ENCODE measurements at places on chromosomes 16 and 17. TPM values are rescaled to one million over a fixed set of nuclear protein-coding genes. Genes with fewer than 3 reads are reported as not detected.

DNA sequence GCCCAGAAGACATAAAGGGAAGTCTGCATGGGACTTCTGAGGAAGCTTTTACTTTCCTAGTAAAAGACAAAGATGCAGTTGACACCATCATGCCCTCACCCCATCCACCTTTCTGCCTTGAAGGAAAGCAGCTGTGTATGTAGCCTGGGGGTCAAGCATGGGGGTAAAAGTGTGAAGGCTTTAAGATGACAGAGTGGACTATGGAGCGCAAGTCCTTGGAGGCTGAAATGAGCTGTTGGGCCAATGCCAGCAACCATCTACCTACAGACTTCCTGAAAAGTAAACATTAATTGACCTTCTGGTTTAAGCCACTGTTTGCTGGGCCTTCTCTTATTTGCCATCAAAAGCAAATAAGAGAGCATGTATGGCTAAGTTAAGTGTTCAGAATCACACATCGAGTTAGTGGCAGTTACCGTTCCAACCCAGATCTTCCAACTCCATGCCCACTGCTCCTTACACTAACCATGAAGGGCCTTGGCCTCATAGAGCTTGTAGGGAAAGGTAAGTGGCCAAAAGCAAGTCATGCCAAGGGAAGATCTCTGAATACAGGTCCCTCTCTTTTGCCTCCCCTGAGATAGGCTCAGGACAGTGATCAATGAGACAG, 30.0 kb downstream of the SLC13A5 start:
- no peak for DNase-seq

DNA sequence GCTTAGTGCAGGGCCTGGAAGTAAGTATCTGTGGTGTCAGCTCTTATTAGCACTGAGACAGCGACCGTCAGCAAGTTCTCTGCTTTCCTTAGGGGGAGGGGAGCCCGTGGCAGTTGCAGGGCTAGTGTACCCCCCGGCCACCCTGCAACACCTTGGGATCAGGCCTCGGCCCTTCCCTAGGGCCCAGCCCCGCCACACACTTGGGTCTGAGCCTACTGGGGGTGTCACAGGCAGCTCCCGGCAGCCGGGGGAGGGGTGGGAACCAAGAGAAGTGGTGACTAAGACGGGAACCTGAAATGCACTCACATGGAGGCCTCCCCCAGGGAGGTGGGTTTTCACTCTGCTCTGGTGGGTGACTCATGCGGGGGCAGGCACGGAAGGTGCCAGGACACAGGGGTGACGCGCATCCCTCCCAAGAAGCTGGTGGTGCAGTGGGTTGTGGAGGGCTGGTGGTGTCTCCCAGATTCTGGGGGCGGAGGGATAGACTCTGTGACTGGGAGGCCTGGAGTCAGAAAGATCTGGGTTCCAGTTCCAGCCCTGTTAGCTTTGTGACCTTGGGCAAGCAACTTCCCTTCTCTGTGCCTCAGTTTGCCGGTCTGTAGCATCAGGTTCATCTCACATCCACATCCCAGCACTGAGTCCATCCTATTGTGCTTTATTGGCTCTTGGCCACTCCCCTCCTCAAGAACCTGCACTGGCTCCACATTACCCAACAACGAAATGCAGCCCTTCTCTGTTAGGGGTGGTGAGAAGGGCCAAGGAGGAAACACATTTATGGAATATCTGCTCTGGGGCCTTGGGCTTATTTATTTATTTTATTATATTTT, 44.5 kb downstream of the LAT start:
- peak; percentile 98 for DNase-seq

DNA sequence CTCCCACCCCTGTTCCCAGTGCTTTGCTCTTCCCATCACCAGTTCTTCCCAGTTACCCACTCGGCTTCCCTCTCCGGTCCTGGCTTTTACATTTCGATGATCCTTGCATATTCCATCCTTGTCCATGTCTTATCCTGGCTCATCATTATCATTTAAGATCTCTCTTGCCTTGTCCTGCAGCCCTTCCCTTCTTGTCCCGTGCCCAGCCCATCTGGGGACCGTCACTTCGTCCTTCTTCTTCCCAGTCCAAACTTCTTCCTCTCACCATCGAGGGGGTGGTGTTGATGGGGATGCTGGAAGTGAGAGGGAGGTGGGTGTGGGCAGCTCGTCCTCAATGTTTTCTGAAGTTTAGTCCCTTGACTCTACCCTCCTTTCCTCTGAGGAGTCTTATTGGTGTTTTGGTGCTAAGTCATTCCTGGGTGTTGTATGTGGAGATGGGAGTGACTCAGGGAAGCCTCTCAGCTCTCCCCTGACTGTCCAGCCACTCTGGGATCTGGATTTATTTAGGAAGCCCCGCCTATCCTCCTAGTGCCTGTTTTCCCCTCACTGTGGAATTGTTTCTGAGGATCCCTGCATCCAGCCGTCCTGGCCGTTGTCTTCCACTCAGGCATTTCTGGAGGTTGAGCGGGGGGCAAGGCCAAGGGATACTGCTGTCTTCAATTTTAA, 975 bp downstream of the SNX29 start:
- peak; percentile 81 for DNase-seq

GRCh38 chr17:49951362-49952082, 17.5 kb upstream of the DLX4 start:
- no peak for DNase-seq

Gene ZC3H18
- total RNA-seq = 18.7 TPM

GRCh38 chr17:60535382-60536279, 9.6 kb upstream of the APPBP2 start:
- peak; percentile 34 for DNase-seq
